ENCODE measurements at places on chromosomes 5 and 9.

GRCh38 chr5:136563489-136563888, 198.1 kb upstream of the TRPC7 start:
- no peak overlapping the region for H3K4me3 ChIP-seq
- no peaks in the 10 kb centered on the region for H3K36me3 ChIP-seq
- no peaks in the 10 kb centered on the region for H3K4me1 ChIP-seq
- no peak overlapping the region for H3K27ac ChIP-seq
- no peak for ATAC-seq

DNA sequence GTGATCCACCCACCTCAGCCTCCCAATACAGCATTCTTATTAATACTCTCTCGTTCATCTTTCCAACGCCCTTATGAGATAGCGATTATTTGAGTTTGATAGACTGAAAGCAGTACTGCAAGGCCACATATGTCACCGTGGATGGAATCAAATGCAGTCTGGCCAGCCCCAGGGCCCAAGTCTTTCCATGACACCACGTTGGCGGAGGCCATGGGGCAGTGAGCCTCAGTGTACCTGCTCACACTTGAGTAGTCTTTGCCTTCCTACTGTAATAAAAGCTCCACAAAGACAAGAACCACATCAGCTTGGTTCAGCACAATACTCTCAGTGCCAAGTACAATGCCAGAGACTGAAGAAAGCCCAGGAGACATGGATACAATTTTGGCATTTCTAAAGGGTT, 88.5 kb downstream of the TTLL11 start:
- H3K4me1 ChIP-seq: no peaks in the 10 kb centered on the region
- peaks cover 10% of the 10 kb centered on the region for H3K36me3 ChIP-seq
- no peak overlapping the region for H3K4me3 ChIP-seq
- no peaks in the 10 kb centered on the region for H3K27me3 ChIP-seq
- ATAC-seq: no peak
- H3K27ac ChIP-seq: no peak overlapping the region

DNA sequence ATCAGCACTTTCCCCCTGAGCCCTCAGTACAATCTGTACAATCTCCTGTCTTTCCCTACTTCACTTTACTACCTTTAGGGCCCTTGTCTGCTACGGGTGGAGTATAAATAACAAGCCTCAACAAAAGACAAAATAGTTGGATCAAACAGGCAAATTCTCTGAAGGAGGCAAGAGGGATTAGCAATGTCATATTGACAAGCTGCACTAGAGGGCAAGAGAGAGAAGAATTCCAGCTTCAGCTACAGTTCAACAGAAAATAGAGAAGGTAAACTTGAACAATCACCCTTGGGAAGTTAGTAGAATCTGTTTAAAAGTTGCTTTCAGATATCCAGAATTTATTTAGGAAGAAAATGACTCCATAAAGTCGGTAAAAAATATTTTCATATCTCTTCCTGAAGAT, 68.4 kb upstream of the IZUMO3 start:
- H3K27me3 ChIP-seq: no peaks in the 10 kb centered on the region
- H3K27ac ChIP-seq: no peak overlapping the region
- no peaks in the 10 kb centered on the region for H3K36me3 ChIP-seq
- no peak overlapping the region for H3K4me3 ChIP-seq
- H3K4me1 ChIP-seq: no peaks in the 10 kb centered on the region

- no peaks in the 10 kb centered on the region for H3K36me3 ChIP-seq
- H3K4me3 ChIP-seq: no peak overlapping the region
- H3K27ac ChIP-seq: no peak overlapping the region
- no peaks in the 10 kb centered on the region for H3K27me3 ChIP-seq
These were observed 551.8 kb downstream of the CDH9 start for GRCh38 chr5:26486631-26487030.

GRCh38 chr9:113397203-113397631, 3.9 kb downstream of the ALAD start:
- H3K4me1 ChIP-seq: peaks cover 27% of the 10 kb centered on the region
- no peak for ATAC-seq
- no peak overlapping the region for H3K27ac ChIP-seq
- no peaks in the 10 kb centered on the region for H3K27me3 ChIP-seq

DNA sequence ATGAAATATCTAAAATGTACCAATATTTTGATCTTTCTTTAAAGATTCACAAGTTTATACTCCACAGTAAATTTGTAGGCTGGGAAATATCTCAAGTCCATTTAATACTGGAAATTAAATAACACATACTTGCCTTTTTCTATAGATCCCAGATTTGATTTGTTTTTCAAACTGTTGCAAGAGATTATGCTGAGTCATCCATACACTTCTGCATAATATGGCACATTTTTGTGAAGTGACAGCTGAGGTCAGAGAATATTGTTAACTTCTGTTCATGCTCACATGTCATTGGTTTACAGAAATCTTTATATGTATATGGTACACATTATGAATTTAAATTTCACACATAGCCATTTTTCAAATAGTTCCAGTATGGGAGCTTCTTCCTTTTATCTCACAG, 1066.3 kb upstream of the NUDT12 start:
- H3K36me3 ChIP-seq: no peaks in the 10 kb centered on the region
- no peaks in the 10 kb centered on the region for H3K27me3 ChIP-seq
- no peaks in the 10 kb centered on the region for H3K4me1 ChIP-seq

- H3K4me3 ChIP-seq: peak overlapping the region; percentile 70
- no peaks in the 10 kb centered on the region for H3K27me3 ChIP-seq
- H3K27ac ChIP-seq: peak overlapping the region; percentile 90
- no peaks in the 10 kb centered on the region for H3K36me3 ChIP-seq
- peak; percentile 74 for ATAC-seq
These were observed 9.0 kb upstream of the NSD1 start for GRCh38 chr5:177124486-177124991.

GRCh38 chr9:100473276-100474081, 530 bp downstream of the TMEFF1 start:
- peaks cover 42% of the 10 kb centered on the region for H3K27me3 ChIP-seq
- peak; percentile 78 for ATAC-seq
- H3K4me1 ChIP-seq: peaks cover 8% of the 10 kb centered on the region
- H3K36me3 ChIP-seq: no peaks in the 10 kb centered on the region
